Activated T-cell treated with anti-CD3 and anti-CD28 coated beads, Interleukin-2, amount 50 U/mL, for 24 hours (primary cell): ENCODE measurements at places on chromosomes 2 and 18.
A peak's percentile ranks its signal among the peaks of the same experiment; 100 is the strongest.

DNA sequence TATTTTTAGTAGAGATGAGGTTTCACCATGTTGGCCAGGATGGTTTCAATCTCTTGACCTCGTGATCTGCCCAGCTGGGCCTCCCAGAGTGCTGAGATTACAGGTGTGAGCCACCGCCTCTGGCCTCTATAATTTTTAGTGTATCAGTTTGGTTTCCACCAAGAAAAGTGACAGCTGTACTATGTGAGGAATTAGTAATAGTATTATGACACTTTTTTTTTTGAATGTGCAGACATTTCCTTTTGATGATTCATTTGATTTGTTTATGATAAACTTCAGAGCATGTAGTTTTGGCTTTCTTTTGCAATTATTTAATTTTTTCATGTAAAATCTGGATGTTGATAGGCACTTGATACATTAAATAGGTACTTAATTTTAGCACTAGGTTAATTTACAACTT, 61.5 kb downstream of the PTPN4 start:
- no peak for DNase-seq

- no peak for DNase-seq
Measured at GRCh38 chr2:28673338-28673737, 78.3 kb upstream of the PPP1CB start.

- DNase-seq = no peak
Measured at GRCh38 chr2:143150287-143150686, 21.1 kb downstream of the ARHGAP15 start.

DNA sequence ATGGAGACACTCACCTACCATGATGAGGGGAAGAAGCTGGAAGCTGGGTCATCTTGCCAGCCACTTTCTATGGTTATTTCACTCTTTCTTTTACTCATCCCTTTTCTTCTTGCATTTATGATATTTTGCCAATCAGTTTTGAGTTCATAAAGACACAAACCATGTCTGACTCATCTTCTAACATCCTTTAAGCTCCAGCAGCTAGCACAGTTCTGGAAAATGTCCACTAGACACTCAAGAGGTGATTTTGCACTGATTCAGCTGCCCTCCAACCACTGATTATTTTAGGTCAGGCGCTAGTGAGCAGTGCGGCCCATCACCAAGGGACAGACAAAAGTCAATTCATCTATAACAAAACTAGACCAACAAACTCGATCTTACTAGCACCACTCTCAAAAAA, 537.1 kb upstream of the ID2 start:
- DNase-seq = no peak

- no peak for DNase-seq
Measured at GRCh38 chr2:164439885-164440284, 181.4 kb downstream of the GRB14 start.

DNA sequence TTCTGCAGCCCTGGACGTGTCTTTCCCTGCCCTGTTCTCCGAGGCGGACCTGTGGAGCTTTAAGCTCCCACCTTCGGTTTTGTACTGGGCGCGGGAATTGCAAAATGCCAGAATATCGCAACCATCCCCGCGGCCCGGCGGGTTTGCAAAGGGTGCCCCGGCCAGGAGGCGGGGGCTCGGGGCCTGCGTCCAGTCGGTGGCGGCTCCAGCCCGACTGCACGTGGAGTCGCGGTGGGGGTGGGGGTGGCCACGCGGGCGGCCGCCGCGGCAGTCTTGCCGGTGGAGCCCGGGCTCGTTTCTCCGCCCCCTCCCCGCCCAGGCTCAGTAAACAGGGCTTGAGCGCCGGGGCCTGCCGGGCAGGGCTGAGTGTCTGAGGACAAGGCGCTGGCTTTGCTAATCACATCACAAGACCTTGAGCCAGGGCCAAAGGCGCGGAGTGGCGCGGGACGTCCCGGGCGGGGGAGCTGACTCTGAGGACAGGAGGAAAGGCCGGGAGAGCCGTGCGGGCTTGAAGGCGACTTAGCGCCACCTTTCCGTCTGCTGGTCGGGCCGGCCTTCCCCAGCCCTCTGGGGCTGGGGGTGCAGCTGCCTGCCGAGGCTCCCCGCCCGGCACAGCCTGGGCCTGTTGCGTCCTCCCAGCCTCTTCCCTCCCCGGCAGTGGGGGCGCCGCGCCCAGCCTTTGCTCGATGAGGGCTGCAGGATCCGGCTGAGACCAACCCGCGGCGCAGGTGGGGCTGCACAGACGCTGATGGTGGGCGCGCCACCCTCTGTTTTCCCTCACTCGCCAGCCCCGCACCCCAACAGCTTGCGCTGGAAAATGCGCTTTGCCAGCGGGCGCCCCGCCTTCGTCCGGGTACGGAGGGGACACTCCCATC, 786 bp upstream of the ZFP36L2 start:
- DNase-seq = peak; percentile 85

- DNase-seq = no peak
Measured at GRCh38 chr2:71846669-71847291, 300.9 kb downstream of the CYP26B1 start.
